Hematopoietic multipotent progenitor cell treated with erythropoietin and hydrocortisone succinate and interleukin-3 and kit ligand, for 4 days (in vitro differentiated cells): ENCODE measurements at places on chromosomes 13 and 19.
A peak's percentile ranks its signal among the peaks of the same experiment; 100 is the strongest.

DNA sequence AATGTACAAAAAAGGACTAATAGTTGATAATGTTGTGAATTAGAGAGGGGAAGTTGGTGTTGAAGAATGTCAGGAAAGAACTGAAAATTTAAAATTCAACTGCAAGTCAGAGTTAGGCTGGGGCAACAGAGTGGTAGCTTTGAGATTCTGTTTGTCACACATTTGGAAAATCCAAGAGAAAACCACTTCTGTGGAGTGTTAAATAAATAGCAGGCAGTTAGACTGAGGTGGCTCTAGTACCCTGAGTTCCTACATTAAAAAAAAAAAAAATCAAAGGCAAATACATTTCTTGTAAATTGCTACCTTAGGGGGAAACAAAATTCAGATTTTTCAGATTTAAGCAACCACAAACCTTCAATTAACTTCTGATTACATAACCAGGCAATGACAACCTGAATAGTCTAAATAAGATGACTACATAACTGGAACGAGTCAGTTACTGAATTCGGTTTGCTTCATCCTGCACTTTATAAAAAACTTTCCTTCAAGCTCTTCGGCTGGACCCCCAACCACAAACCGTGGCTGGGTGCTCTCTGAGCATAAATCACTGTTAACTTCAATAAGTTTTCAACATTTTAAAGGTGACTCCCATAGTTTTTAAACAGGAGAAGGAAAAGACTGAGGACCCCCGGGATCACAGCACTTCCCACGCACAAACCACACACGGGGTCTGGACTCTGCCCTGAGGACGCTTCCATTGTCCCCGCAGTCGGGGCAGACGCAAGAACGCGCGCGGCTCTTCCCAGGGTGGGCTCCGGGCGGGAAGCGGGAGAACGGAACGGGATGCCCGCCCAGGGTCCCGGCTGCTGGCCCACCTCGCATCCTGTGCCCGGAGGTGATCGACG, 725 bp downstream of the ZNF682 start:
- DNase-seq, result peak; percentile 11

DNA sequence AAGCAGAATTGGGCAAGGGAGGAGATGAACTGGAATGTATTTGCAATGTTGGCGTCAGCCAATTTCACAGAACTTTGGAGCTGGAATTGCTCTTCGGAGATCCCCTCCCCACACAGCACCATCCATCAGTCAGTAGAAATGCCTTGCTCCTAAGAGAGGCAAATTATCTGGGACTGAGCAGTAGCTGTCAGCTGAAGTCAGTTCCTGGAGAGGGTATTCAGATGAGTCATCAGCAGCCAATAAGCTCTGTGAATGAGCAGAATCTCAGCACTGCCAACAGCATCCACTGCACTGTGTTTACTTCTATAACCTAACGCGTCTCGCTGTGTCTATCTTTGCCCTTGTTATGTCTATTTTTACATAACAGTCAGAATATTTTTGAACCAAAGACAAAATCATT, 213.7 kb downstream of the SLITRK5 start:
- DNase-seq, result no peak

DNA sequence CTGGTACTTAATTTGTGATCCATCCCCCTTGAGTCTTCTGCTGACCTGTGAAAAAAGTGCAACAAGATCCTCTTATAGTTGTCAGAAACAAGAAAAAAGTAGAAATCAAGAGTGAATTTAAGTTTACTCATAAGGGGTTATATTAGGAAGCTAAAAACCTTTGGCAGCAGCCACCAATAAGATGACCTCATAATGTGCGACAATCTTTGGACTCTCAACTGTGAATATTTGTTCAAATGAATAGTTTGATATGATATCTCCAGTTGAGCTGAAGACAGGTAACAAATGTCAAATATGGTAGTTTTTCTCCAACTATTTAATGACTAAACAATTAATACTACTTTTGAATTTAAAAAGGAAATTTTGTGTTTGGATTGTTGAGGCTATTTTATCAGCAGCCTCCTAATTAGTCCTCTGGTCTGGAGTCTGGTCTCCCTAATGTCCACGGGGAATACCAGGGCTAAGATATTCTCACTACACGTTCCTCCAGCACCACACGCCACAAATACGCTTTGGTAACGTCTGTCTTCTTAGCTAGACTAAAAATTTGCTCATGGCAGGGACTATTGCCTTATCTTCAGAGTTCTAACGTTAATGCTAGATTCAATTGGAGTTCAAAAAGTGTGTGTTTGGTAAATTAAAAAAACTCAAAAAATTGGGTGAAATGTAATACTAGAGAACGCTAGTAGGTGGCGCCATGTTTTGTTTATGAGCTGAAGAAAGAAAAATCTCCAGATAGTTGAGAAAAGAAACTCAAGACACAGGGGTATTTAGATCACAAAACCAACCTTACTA, 51.0 kb upstream of the PDX1 start:
- peak; percentile 50 for DNase-seq

DNA sequence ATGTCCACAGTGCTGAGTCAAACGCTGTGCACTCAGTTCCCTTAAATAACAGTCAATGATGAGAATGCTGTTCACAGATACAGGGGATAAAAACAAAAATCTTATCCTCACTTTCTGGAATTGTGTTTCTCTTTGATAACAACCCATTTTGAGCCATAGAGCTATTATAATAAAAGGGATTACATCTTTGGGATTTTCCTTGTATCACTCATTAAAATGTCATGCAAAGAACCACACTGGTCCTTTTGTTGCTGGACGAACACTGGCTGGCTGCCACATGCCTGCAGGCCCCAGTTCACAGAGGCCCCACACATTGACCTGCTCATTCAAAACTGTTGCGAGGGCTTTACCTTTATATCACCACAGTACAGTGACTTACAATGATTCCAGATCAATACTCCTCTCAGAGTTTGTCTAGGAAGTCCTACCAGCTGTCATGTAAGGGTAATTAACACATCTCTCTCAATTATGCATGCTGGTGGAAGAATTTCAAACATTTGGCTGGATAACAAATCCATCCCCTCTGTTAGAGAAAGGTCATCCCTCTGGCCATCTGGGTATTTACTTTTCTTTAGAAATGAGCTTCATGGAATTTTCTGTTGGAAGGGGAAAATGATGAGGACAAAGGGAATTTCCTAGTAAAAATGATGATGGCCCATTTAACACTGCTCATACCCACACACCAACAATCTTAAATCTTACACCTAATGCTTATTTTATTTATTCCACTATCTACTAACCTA, 85.9 kb downstream of the MBNL2 start:
- DNase-seq, result no peak

GRCh38 chr13:21895779-21896178, 224.9 kb downstream of the FGF9 start:
- no peak for DNase-seq

- peak; percentile 98 for DNase-seq
Observed at GRCh38 chr13:112942689-112943308, 26.2 kb upstream of the MCF2L start.

DNA sequence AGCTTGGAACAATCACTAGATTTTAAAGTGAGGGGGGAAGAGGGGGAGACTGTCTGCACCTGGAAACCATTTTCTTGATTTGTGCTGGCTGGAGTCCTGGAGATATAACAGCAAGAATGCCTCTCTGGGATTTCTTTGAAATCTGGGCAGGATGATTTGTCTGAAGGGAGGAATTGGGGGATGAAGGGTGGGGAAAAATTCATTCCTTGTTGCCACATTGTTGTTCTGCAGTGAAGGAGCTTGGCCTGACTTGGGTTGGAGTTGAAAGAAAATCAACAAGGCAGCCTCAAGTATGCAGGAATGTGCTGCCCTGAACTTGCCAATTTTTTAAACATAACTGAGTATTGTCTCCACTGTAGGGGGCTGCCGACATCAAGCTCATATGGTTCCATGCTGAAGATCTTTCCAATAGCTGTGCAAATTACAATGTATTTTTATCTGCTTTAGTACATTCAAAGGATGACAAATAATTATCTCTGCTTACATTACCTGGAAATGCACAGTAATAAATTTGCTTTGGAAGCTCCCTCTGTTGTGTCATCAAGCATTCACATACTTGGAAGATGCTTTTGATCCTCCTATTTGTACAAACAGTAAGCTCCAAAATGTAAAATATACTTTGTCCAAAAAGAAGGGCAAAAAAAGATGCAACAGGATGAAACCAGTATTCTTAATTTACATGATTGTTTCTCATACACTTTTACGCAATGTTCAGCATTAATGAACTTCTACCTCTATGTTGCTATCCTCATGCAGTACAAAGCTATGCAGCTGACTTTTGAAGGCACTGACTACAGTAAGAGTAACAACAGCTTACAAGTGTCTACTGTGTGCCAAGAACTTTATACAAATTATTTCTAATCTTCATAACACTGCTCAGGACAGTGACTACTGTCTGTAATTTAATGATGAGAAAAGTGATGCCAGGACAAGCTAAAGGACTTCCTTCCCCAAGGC, 627.9 kb upstream of the KLF12 start:
- DNase-seq, result no peak

DNA sequence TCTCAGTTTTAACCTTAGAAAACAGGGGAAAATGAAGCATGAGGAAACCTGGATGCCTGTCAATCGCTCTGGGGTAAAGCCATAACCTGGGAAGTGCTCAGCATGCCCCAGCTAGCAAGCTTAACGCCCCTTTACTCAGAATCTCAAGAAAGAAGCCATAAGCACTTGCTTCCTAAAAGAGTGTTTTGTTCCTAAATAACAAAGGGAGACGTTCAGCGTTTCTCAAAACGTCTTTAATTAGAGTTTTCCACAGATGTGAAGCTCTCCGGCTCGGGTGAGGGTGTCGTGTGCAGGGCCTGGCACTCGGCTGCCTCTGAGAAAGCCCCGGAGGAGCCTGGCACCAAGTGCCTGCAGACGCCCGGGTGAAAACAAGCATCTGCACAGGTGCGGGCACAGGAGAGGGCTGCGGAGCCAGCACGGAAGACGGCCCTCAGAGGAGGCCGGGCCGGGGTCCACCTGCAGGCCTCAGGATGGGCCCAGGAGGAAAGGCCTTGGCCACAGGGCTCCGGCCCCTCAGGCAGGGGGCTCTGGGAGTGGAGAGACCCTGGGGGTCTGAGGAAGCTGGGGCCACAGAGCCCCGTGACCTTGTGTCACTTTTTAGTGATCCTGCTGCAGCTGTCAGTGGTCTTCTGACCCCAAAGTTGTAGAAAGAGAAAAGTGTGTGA, 6.2 kb downstream of the GAS6 start:
- no peak for DNase-seq

GRCh38 chr13:64528838-64529237, 2701.3 kb downstream of the PCDH9 start:
- DNase-seq, result no peak

DNA sequence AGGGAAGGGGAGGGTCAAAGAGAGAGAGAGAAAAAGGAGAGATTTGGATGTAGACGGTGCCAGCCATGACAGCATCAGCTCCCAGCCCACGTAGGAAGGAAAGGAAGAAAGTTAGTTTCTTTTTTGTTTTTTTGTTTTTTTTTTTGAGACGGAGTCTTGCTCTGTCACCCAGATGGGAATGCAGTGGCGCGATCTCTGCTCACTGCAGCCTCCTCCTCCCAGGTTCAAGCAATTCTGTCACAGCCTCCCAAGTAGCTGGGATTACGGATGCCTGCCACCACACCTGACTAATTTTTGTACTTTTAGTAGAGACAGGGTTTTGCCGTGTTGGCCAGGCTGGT, 27.6 kb downstream of the ELL start:
- DNase-seq, result no peak

DNA sequence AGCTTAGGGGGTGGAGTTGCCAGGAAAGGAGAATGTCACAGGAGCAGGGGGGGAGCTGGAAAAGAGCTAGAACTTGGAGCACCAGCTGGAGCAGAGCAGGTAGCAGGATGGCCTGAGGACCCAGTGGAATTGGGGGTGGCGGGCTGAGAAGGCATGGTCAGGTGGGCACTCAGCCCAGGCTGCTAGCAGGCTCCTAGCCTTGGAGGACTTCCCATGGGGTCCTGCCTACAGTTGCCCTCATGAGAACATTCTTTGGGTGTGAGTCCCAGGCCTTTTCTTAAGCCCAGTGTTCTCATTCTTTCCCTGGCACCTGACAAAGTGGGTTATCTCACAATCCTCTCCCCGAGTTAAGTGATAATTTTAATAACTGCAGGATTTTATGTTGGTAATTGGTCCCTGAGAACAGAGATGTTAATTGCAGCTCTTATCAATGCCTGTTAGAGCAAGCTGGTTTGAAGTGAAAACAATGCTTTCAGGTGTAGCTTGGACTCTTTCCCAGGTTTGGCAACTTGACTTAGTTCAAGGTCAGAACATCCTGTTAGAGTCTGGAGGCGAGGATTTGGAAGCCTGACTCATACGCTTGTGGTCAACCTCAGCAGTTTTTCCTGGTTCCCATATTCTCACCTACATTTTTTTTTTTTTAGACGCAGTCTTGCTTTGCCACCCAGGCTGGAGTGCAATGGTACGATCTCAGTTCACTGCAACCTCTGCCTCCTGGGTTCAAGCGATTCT, 18.1 kb upstream of the OLFM4 start:
- DNase-seq, result no peak

DNA sequence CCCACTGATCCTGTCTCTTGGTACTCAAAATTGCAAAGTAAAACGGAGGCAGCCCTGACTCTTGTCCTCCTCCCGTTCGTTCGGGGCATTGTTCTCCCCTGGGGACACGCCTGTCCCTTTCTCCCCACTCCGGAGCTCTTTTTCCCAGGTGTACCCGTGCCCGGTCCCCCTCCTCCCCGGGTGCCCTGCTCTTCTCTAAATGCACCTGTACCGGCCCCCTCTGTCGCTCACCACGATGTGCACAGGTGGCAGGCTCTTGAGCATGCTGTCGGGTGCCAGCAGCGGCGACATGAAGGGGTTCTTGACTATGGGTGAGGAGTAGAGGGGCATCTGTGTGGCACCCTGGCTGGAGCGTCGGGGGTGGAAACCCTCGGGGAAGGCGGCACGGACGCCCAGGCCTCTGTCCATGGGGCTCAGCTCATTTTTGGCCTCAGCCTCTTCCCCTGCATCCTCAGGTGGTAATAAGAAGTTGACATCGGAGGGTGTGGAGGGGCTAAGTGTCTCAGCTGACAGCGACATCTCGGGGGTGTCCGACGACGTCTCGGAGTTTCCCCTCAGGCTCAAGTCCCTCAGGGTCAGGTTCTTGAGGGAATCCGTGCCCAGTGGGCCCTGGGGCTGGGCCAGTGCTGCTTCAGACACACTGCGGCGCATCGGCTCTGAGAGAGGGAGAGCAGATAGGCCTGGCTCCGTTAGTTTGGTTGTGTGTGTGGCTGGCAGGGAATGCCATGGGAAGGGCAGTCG, 12.4 kb upstream of the CNFN start:
- no peak for DNase-seq

GRCh38 chr19:53871454-53871853, 3.8 kb downstream of the MYADM start:
- peak; percentile 74 for DNase-seq
